ENCODE measurements at places on chromosomes 1 and 21.

GRCh38 chr21:41979751-41980369 lies 26.0 kb upstream of the C2CD2 start:
- DNase-seq = no peak

DNA sequence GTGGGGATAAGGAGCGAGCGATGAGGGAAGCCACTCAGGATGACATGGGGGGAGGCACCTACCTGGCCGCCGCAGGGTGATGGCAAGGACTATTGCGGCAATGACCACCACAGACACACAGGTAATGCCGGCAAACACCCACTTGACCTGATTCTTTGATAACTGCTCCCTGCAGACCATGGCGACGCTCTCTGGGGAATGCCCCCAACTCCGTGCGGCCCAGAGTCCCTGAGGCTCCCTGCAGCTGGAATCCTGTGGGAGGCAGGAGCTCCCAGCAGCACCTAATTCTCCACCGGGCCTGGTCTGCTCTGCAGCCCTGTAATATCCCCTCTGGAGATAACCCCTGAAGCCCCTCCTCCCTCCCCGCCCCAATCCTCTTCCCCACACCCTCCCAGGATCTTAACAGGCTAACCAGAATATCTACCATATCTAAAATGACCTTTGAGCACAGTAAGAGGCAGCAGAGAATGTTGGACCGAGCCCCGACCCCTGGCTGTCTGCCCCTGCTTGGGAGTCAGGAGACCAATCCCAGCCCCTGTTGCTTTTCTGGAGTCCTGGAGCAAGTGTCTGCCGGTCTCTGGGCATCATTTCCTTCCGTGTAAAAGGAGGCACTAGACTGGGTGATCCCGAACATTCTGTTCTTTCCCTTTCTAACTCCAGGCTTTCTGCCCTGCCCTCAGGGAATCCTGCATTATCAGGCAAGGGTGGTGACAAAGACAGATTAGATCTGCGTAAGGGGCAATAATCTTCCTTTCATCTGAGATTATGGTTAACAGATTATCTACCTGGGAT lies at the start of gene FAM151A:
Gene FAM151A, minus strand, starts transcription at position 310 of the 792 bp plus-strand sequence. Its CDS starts 130 bp downstream, at position 180.
- no peak for DNase-seq

GRCh38 chr1:240553351-240553750 lies 58.6 kb downstream of the GREM2 start:
- no peak for DNase-seq

DNA sequence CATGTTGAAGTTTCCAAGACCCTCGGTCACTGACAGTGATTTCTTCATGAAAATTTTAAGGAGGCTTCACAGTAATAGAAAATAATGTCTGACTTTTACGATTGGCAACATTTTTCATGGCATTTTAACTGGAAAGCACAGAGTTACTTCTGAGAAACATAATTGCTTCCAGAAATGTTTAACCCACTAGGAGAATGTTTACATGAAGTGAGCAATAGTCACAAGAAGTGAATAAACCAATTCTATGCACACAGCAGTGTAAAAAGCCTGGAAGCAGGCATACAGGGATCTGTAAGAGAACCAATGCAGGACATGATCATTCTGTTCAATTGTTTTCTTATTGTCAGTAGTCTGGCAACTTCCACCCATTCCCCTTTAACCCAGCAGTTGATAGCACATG lies 316.2 kb upstream of the CXADR start:
- no peak for DNase-seq

All from fibroblast of skin of back (primary cell).